ENCODE measurements at places on chromosomes 13 and 19.

- no peak for DNase-seq
Observed at GRCh38 chr13:23510544-23510916, 59.7 kb upstream of the TNFRSF19 start.

GRCh38 chr19:19345232-19345631, 24.6 kb downstream of the MAU2 start:
- DNase-seq = no peak

GRCh38 chr19:13151605-13152355, 1.6 kb downstream of the IER2 start:
- DNase-seq = peak; percentile 94

DNA sequence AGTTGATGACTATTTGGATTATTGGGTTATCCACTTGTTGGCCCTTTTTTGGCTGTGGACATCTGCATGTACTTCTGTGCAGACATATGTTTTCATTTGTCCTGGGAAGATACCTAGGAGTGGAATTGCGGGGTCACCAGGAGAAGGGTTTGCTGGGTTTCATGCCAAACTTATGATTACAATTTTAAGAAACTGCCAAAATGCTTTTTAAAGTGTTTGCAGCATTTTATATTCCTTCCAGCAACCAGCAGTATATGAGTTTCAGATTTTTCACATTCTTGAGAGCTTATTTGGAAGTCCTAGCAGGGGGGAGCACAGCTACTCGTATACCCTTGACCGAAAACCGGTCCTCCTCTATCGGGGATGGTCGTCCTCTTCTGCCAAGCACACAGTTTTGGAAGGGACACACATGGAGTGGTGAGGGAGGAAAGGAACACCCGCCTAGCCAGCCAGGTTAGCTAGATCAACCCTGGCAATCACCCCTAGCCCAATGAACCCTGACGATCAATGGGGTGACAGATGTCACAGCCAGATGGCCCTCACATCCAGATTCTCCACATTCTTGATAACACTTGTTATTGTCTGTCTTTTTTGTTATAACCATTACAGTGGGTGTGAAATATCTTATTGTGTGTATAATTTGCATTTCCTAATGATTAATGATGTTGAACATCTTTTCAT, 26.7 kb upstream of the RNF113B start:
- DNase-seq = no peak

- no peak for DNase-seq
Observed at GRCh38 chr19:20078581-20079031, 806 bp downstream of the ZNF90 start.

Data from NCI-H1092 (cell line).